ENCODE measurements at places on chromosomes 1 and 21.

GRCh38 chr21:43368685-43369084 lies 58.2 kb downstream of the SIK1 start:
- no peak for DNase-seq

- DNase-seq: no peak
Observed at GRCh38 chr1:10934150-10934818, 78.2 kb upstream of the TARDBP start.

GRCh38 chr1:162720996-162721395 lies 69.5 kb upstream of the HSD17B7 start:
- no peak for DNase-seq

DNA sequence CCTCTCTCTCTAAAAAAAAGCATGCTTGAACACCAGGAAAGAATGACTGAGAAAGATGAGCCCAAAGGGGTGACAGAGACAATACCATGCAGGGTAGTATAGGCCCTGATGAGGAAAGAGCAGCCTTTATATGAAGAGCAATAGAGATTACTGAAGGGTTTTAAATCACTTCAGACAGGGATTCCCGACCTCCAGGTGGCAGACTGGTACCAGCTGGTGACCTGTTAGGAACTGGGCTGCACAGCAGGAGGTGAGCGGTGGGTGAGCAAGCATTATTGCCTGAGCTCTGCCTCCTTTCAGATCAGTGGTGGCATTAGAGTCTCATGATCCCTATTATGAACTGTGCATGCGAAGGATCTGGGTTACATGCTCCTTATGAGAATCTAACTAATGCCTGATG lies 30.8 kb upstream of the GTF2B start:
- DNase-seq: no peak

- DNase-seq: no peak
Observed at GRCh38 chr1:48772211-48772610, 4.5 kb downstream of the BEND5 start.

- no peak for DNase-seq
Observed at GRCh38 chr21:38988509-38989378, 183.0 kb downstream of the ETS2 start.

DNA sequence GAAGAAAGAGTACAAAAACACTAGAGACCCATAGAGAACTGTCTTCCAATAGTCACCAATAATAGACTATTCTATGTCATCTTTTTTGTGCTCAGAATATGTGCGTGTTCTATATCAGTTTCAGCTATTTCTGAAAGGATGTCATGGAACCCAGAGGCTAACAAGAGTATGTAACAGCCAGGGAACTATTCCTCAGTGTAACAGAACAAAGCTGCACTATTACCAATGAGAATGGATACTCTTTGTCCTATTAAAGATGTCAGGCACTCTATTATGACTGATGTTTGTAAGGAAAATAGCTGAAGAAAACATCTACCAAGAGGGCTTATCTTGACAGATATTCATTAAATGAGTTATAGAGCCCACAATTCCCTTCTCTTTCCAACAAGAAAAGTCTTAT lies 8.6 kb upstream of the LRRC8C start:
- DNase-seq: no peak

DNA sequence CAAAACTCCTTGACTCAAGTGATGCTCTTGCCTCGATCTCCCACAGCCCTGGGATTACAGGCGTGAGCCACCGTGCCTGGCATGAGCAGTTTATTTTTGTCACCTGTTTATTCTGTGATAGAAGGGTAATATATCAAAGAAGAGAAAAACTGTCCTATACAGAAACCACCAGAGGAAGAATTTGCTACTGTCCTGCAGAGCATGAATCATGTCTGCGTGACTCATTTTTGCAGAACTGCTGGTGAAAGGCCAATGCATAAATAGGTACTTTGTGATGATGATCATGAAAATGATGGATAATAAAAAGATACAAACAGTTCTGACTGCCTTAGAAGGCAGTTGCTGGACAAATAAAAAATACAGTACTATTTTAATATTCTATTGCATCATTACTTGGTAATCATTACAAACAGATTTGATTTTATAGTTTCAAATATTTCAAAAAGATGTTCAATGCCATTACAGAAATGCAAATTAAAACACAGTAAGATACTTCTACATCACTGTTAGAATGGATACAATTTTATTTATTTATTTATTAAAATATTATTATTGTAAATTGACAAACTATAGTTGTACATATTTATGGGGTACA lies 26.5 kb downstream of the RIPPLY3 start:
- DNase-seq: peak; percentile 31

DNA sequence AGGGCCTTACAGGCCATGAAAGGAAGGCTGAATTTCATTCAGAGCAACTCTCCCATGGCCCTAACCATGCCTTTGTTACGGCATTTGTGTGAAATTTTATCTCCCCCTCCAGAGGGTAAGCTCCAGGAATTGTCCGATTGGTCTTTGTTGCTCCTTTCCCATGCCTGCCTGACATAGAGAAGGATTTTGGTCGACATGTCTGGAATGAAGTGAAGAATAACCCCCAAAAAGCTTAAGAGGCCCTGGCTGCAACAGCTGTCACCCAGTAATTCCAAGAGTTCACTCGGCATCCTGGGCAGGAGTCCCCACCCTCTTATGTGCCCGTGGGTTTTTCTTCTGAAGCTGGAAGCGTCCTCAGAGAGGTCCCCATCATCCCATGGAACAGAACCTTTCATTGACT lies 20.6 kb downstream of the CDA start:
- no peak for DNase-seq

- no peak for DNase-seq
Observed at GRCh38 chr1:41870076-41870562, 48.6 kb downstream of the HIVEP3 start.

GRCh38 chr1:25011943-25012638 lies 82.0 kb upstream of the RUNX3 start:
- DNase-seq: no peak

DNA sequence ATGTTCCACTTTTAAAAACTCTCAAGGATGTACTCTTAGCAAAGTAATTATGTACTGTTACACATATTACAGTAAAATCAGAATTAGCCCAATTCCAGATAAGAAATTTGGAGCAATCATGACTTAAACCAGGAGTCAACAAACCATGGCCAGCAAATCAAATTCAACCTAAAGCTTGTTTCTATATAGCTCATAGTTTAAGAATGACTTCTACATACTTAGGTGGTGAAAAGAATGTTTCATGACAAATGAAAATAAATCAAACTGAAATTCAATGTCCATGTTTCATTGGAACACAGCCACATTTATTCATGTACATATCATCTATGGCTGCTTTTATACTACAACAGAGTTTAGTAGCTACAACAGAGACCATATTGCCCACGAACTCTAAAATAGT lies 35.1 kb downstream of the FRRS1 start:
- DNase-seq: peak; percentile 34

- DNase-seq: no peak
Observed at GRCh38 chr1:153242160-153242559, 17.3 kb upstream of the LORICRIN start.

- no peak for DNase-seq
Observed at GRCh38 chr21:42406866-42407265, 3.2 kb downstream of the UBASH3A start.

- no peak for DNase-seq
Observed at GRCh38 chr1:243732637-243733036, 117.4 kb downstream of the AKT3 start.

DNA sequence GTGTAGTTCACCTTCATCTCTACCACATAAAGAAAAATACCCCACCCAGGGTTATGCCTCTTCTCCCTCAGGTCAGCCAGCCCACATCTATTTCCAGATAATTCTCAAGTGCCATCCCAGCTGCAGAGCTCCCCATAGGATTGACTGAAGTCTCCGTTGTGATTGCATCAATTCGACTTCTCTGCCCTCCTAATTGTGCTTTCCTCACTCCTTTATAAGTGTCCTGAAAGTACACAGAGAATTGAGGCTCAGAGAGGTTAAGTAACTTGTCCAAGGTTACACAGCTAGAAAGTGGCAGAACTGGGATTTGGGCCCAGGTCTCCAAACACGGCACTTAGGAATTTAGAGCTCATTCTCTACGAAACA lies 15.0 kb downstream of the ZSWIM5 start:
- DNase-seq: no peak

DNA sequence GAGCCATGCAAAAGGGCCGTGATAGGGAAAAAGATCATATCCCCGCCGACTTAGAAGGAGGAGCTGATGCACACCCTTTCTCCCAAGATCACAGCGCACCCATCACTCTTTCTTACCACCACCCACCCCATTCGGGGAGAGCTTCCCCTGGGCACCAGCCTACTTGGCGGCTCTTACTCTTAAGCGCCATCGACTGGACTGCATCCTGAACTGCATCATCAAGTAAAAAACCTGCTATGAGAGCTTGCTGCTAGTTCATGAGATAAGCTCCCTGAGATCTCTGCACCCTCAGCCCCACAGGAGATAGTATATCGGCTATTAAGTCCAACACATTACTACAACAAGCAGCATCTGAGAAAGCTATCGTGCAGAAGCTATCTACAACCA lies 125.1 kb downstream of the BARHL2 start:
- no peak for DNase-seq

DNA sequence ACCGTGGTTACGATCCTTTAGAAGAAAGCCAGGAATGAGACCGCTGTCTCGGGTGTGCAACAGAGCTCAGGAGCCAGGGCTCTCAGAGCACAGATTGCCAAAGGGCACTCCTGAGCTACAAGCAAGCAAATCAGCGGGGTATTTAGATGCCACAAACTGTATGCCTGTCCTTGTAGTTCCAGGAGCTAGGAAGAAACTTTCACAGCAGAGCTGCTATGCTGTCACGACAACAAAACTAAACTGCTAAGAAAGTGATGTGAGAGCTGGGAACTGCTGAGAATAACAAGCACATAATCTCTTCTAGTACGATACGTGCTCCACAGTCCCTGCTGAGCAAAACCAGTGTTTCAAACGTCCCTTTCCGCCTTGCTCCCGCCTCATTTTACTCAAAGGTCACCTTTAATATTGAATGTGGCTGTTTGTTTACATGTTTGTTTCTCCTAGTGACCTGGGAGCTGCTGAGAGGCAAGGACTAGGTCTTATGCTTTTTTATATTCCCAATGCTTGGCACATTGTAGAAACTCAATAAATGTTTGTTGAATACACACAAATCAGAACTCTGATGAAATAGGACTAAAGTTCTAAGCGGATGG lies 14.7 kb downstream of the GREM2 start:
- DNase-seq: no peak

- DNase-seq: no peak
Observed at GRCh38 chr1:50415235-50416149, 7.8 kb downstream of the DMRTA2 start.

DNA sequence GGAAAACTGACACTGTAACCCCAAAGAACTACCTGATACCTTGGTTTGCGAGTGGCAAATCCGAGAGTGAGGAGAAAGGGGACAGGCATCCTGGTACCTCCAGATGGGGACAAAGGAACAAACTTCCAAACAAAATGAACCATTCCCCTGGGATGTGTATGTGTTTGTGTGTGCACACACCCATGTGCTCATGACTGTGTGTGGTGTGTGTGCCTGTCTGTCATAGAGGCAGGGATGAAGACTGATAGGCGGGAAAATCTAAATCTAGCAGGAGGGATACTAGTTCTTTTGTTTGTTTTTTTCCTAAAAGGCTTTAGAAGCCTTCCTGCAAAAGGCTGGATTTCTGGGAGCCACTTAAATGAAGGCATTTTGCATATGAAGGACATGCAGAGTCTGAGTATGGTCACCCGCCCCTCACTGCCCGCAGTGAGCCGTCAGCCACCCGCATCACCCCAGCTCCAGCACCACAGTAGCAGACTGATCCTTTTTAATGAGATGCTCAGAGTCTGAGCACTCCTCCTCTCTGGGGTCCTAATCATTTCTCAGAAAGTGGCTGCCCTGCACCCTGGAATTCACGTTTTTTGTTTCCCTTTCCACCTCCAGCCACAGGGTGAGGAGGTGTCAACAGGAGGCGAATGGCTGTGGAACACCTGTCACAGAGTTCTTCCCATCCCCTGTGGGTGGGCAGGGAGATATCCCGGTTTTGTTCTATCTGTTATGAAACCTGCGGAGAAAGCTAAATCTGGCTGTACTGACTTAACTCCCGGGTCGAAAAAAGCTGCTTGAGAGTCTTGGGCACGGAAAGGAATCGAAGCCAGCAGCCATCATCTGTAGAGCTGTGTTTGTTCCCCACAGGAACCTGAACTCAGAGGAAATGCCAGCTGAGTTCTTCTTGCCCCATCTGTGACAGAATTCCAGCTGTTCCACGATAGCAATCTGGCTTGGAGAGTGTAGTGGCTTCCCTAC lies 34.9 kb downstream of the UTP25 start:
- no peak for DNase-seq

DNA sequence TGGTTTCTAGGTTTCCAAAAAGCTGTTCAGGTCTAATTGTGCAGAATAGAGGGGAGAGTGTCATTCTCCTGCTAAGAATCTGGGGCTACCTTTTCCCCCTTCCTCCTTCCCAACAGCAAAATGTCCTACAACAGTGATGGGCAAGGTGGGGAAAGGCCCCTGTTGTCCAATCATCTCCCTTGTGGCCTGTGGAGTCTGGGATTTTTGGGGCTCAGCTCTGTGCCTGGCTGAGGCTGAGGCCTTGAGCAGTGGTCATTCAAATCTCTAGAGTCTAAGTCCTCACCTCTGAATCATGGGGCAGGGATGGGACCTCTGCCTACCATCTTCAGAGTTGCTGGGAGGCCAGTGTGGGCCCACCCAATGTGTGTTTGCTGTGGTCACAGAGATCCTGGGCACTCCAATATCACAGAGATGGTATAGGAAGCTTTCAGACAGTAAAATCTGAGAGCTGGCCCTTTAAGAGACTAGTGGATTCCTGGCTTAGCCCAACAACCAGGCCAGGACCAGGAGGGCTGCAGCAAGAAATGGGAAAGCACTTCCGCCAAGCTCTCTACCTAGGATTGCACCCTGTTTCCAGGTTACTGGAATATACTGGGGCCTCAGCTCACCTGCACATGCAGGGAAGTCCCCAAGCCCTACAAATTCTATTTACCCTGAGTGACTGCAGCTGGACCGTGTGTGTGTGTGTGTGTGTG lies 28.5 kb upstream of the TENT5C start:
- no peak for DNase-seq

- DNase-seq: no peak
Observed at GRCh38 chr1:234528074-234528865, 49.3 kb upstream of the TARBP1 start.

- no peak for DNase-seq
Observed at GRCh38 chr1:180800945-180801344, 111.8 kb upstream of the KIAA1614 start.

- DNase-seq: no peak
Observed at GRCh38 chr1:21674957-21675356, 5.8 kb upstream of the RAP1GAP start.

DNA sequence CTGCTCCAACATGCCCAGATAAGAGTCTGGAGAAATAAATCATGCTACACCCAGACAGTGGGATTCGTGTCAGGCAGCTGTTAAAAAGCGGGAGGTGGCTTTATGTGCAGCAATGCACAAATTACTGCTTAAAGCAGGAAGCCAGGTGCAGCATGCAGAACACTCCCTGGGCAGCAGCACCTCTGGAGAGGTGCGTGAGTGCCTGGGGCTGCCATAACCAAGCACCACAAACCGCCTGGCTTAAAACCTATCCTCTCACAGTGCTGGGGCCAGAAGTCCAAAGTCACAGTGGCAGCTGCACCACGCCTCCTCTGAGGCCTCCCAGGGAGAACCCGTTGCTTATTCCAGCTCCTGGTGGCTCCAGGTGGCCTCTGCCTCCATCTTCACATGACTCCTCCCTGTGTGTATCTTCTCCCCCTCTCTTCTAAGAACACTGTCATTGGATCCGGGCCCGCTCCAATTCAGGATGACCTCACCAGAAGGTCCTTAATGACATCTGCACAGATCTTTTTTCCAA lies 115.6 kb downstream of the SIK1 start:
- DNase-seq: no peak

Data from non-pigmented ciliary epithelial cell (primary cell).